Mesothelial cell of epicardium (in vitro differentiated cells): ENCODE measurements at places on chromosomes 3 and 15. TPM values are rescaled to one million over a fixed set of nuclear protein-coding genes. Genes with fewer than 3 reads are reported as not detected.

The GRAMD2A gene
- 2.0 to 3.5 TPM (median 2.6 TPM) in 3 replicates for total RNA-seq

The RBP2 gene
- total RNA-seq: not detected in 3 replicates

The ADGRG7 gene
- total RNA-seq: not detected in 3 replicates

The TMEM45A gene
- 20.8 to 25.7 TPM (median 24.0 TPM) in 3 replicates for total RNA-seq

The ZNF774 gene
- total RNA-seq: 7.4 to 10.0 TPM (median 8.0 TPM) in 3 replicates

The SLCO3A1 gene
- 1.9 to 2.2 TPM (median 1.9 TPM) in 3 replicates for total RNA-seq

DNA sequence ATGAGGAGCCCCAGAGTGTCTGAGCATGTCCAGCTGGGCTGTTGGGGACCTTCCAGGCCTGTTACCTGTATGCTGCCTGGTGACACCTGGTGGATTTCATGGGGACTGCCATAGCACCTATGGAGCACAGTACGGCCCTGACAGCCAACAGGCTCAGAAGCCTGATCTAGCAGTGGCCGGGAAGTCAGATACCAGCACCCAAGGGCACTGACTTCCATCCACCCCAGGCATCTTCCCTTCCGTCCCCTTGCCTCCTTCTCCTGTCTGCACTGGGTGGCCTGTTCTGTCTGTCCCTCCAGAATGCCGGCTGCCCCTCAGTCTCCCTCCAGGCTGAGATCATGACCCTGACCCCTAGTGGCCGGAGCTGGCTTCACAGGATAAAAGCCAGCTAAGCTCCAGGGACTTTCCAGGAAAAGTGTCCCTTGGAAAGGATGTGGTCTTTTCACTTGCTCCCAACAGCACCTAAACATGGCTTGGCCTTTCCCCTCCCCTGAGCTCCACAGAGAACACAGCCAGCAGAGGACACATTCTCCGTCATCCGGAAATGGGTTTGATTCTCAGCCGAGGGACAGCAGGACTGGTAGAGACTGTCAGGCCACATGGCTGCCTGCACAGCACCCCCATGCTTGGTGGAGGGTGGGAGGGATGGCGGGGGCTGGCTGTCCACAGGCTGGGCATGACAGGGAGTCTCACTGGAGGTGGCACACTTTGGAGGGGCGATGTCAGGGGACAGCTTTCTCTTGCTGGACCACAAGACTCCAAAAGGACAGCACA lies 9.5 kb downstream of the RPS17 start:
- H3K4me1 ChIP-seq: no peaks in the 10 kb centered on the region
- H3K4me3 ChIP-seq: peak overlapping the region; percentile 61
- no peak overlapping the region for H3K27ac ChIP-seq
- DNase-seq: peak; percentile 77

DNA sequence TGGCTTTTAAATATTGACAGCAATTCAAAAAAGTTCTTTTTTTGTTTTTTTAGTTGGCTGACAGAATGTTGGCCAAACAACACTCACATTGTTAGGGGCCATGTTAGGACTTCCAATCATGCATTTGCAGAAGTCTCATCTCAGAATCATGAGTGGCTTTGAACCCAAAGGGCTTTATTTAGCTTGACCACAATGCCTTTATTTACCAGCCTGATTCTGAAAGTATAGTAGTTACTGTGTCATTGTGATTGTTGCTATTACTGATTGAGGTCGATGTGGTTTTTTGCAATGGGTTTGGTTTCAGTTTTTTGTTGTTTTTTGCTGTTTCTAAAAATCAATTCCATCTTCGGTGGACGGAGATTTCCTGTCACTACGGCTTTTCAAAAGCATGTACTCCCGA lies 7.2 kb downstream of the GLDN start:
- peaks cover 5% of the 10 kb centered on the region for H3K4me1 ChIP-seq
- H3K27ac ChIP-seq: no peak overlapping the region
- no peak overlapping the region for H3K4me3 ChIP-seq

DNA sequence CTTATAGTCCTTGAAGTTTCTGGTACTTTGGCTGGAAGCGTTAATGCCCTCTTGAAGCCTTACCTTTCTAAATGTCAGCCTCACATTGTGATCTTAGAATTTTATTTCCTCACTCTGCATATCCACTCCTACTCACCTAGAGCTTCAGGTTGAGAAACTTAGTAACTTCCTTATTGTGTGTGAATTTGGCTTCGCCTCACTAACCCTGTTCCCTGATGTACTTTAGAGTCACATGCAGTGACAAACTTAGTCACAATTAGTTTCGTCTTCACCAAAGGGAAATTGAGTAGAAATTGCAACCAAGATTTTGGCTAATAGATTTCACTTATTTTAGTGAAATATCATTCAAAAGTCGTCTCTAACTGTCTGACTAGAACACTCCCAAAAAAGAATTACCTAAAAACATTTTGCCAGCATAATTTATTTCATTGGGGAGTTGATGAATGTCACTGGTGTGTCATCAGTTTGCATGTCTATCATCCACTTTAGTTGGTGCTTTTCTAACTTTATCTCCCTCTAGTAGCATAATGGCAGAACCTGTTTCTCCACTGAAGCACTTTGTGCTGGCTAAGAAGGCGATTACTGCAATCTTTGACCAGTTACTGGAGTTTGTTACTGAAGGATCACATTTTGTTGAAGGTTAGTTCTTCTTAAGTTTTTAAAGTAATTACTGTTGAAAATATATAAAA lies 960 bp downstream of the MFN1 start:
- peaks cover 10% of the 10 kb centered on the region for H3K36me3 ChIP-seq
- H3K4me1 ChIP-seq: peaks cover 6% of the 10 kb centered on the region
- peak overlapping the region; percentile 99 for H3K27ac ChIP-seq
- H3K27me3 ChIP-seq: no peaks in the 10 kb centered on the region

DNA sequence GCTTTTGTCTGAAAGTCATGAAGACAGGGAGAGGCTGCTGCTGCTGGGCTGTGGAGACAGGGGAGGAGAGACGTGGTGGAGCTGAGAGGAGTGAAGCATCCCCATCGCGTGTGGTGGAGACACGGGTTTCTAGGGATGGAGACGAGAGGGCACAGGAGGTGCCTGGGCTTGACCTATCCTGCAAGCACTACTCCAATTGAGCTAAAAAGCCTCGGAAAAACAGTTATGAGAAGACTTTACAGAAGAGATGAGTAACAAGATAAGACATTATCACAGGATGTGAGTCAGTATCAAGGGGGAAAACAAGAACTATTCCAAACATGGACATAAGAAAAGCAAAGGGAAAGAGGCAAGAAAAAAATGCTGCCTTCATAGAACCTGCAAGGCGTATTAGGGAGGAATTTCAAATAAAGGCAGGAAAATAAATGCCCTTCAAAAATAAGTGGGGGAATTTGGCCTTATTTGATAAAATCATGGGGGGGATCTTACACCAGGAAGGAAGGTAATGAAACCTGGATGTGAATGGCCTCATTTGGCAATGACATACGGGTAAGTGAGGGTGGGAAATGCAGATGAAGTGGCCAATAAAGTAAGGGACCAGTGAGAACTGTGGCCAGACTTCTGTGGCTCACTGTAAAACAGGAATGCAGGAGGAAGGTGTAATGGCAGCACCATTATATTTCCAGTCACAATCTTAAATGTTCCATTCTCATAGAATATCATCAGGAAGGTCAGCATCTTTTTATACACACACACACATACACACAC lies 97.9 kb downstream of the PLD1 start:
- peaks cover 43% of the 10 kb centered on the region for H3K36me3 ChIP-seq
- no peaks in the 10 kb centered on the region for H3K27me3 ChIP-seq
- H3K4me3 ChIP-seq: no peak overlapping the region
- no peak for DNase-seq

DNA sequence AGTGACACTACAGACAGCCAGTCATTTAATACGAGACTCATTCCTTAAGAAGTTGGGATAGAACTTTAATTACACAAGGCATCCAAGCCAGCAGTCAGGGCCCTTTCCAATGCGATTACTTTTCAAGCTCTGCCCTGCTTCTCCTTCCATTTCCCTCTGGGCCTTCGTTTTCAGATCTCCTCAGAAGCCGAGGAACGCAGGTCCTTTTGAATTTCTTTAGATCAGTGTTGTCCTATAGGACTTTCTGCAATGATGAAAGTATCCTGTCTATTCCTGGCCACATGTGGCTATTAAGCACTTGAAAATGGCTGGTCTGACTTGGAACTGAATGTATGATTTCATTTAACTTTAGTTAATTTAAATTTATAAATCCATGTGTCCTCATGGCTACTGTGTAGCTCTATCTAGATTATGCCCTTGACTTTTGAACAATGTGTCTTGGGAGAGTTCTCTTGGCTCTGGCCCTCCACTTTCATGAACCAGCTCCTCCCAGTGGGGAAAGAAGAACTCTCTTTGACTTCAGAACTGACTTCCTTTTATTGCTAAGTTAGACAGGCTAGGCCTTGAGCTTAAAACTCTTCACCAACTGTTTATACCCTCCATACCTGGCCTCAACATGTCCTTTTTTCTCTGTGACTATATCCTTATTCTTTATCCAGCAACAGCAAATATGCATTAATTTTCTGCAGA lies 22.6 kb downstream of the TGFBR2 start:
- H3K27ac ChIP-seq: no peak overlapping the region
- peaks cover 4% of the 10 kb centered on the region for H3K36me3 ChIP-seq

DNA sequence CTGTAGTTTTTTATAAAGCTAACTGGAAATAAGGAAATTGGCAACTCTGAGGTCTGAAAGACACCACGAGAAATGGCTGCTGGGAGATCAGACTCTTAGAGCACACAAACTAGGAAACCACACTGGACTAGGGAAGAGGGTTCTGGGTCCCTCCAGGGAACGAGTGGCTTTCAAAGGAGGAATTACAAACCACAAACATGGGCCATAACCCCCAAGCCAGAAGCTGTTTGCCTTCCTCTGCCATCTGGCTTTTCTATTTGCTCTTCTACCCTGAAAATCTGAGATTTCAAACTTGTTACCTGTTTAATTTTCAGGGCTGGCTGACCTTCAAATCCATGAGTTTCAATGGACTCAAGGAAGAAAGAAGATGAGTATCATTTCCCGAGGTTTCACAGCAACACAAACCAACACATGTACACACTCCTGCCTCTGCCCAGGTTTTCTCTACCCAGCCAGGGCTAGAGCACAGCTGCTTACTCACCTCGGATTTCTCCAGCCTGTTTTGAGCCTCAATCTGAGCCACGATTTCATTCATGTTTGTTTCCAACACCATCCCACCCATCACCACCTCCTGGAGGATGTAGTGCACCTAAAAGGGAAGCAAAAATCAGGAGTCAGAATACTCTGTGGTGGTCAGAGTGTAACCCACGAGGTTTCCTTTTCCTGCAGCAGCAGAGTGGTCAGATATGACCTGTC lies 22.6 kb upstream of the ANPEP start:
- no peak overlapping the region for H3K4me3 ChIP-seq
- no peaks in the 10 kb centered on the region for H3K27me3 ChIP-seq
- H3K27ac ChIP-seq: peak overlapping the region; percentile 84

DNA sequence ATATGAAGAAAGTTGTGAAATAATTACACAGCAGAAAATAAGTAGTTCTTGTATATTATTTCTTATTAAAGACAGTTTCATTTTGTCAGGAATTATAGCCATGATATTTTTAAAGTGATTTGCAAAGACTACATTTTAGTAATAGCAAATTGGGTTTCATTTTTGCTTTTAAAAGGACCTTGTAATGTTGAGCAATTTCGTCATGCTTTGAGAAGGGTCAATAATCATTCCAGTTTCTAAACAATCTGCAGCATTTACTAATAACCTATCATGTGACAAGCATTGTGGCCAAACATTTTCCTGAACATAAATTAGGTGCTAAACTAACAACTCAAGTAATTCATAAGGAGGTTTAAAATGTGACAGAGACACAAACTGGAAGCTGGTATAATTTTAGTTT lies 214.4 kb upstream of the CBLB start:
- DNase-seq: no peak
- peaks cover 5% of the 10 kb centered on the region for H3K36me3 ChIP-seq
- no peak overlapping the region for H3K27ac ChIP-seq
- H3K4me1 ChIP-seq: peaks cover 18% of the 10 kb centered on the region
- H3K27me3 ChIP-seq: no peaks in the 10 kb centered on the region

GRCh38 chr3:126659915-126660886 lies 5.3 kb upstream of the TXNRD3 start:
- H3K27me3 ChIP-seq: peaks cover 72% of the 10 kb centered on the region
- no peaks in the 10 kb centered on the region for H3K36me3 ChIP-seq
- no peak for DNase-seq
- H3K27ac ChIP-seq: no peak overlapping the region
- H3K4me1 ChIP-seq: peaks cover under 1% of the 10 kb centered on the region

DNA sequence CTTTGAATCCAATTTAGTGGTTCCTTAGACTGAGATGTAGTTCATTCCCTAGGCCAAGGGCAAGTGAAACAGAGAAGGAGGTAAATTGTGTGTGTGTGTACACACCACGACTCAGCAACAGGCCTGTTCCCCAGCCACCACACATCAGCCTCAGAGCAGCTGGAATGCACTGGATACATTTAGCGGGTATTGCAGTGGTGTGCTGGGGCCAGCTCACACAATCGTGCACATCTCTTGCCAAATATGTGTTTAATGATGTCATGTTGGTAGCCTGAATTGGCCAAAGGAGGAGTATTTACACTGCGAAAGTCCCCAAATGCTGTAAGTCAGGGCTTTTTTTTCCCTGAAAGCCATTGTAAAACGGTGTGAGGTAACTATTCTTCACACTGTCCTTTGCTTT lies 82.3 kb downstream of the RBPMS2 start:
- no peak overlapping the region for H3K4me3 ChIP-seq
- DNase-seq: no peak
- H3K36me3 ChIP-seq: peaks cover 24% of the 10 kb centered on the region
- peak overlapping the region; percentile 21 for H3K27ac ChIP-seq

DNA sequence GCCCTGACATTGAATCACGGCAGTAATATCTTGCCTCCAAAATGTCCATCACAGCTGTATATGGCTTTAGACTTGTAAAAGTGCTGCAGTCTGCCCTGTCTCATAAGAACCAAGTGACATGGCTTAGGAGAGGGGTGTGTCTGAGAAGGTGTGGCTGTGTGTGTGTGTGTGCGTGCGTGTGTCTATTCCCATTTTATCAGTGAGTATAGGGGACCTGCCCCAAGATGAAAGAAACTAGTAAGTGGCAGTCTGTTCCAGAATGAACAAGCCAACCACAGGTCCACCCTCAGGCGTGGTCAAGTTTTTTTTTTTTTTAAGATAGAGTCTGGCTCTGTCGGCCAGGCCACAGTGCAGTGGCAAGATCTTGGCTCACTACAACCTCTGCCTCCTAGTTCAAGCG lies 5.6 kb upstream of the RHOV start:
- DNase-seq: no peak
- no peaks in the 10 kb centered on the region for H3K4me1 ChIP-seq
- peaks cover 1% of the 10 kb centered on the region for H3K27me3 ChIP-seq

GRCh38 chr15:77179541-77179998 lies 108.7 kb upstream of the TSPAN3 start:
- H3K27me3 ChIP-seq: no peaks in the 10 kb centered on the region
- no peak overlapping the region for H3K27ac ChIP-seq
- H3K4me1 ChIP-seq: peaks cover 11% of the 10 kb centered on the region
- H3K36me3 ChIP-seq: peaks cover 18% of the 10 kb centered on the region
- DNase-seq: no peak
- no peak overlapping the region for H3K4me3 ChIP-seq

- no peak overlapping the region for H3K4me3 ChIP-seq
- DNase-seq: no peak
- no peak overlapping the region for H3K27ac ChIP-seq
- H3K36me3 ChIP-seq: no peaks in the 10 kb centered on the region
- H3K4me1 ChIP-seq: peaks cover 8% of the 10 kb centered on the region
These were observed 86.3 kb downstream of the TMEM108 start for GRCh38 chr3:133124511-133124910.
